GM04504 (cell line): ENCODE measurements at places on chromosomes 5 and 9.

GRCh38 chr5:10441083-10441991 is at the start of gene ROPN1L:
Gene ROPN1L (plus strand): TSS chr5:10441879. CDS start chr5:10442168, 289 bp downstream.
- DNase-seq = peak; percentile 75

DNA sequence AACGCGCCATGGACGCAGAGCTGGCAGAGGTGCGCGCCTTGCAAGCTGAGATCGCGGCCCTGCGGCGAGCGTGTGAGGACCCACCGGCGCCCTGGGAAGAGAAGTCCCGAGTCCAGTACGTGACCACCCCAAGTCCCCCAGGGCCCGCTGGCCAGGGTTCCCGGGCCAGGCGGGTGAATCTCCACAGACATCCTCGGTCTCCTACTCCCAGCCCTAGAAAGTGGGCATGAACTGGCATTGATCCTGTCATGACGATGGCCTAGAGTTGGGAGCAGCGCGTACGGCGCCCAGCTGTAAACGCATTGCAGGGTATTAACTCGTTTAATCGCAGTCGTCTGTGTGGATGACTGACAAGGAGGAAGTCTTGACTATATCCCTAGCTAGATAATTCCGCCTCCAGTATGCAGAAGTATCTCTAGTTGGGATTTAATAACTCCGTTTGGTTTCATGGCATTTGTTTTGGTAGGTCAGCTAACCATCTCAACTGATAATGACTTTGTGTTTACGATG is 293 bp downstream of the CENPP start:
- no peak for DNase-seq

- peak; percentile 88 for DNase-seq
Measured at GRCh38 chr5:32522429-32523143, 62.8 kb upstream of the SUB1 start.

DNA sequence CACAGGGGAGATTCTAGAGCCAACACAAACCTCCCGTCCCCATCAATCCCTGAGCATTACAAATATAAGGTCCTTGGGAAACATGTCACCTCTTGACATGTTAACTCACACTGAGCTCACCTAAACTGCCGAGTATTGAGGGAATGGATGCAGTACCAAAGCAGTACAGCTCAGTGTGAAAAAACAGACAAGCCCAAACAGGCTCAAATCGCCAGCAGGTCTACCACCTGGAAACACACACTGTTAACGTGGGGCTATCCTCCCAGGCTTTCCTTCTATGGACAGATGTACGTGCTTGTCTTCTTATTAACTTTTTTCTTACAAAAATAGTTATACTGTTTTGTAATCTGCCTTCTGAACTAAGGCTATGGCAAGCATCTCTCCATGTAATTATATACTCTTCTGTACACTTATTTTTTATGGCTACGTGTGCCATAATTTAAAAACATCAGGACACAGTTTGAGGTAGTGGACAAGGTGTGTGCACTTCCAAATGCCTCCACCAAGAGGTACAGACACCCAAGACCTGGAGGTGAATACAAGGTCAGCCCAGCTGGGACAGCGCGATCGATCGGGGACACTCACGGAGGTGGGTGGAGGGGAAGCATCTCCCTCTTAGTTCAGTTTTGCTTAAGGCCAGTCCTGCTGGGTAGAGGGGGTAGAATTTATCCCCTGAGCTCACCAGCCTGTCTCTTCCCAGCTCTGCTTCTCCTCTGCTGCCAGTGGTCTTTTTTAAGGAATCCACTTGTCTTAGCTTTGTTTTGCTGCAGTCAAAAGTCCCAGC is 76.5 kb downstream of the DAP start:
- DNase-seq = no peak

GRCh38 chr5:116564756-116565490 is 9.7 kb downstream of the SEMA6A start:
- DNase-seq = no peak

DNA sequence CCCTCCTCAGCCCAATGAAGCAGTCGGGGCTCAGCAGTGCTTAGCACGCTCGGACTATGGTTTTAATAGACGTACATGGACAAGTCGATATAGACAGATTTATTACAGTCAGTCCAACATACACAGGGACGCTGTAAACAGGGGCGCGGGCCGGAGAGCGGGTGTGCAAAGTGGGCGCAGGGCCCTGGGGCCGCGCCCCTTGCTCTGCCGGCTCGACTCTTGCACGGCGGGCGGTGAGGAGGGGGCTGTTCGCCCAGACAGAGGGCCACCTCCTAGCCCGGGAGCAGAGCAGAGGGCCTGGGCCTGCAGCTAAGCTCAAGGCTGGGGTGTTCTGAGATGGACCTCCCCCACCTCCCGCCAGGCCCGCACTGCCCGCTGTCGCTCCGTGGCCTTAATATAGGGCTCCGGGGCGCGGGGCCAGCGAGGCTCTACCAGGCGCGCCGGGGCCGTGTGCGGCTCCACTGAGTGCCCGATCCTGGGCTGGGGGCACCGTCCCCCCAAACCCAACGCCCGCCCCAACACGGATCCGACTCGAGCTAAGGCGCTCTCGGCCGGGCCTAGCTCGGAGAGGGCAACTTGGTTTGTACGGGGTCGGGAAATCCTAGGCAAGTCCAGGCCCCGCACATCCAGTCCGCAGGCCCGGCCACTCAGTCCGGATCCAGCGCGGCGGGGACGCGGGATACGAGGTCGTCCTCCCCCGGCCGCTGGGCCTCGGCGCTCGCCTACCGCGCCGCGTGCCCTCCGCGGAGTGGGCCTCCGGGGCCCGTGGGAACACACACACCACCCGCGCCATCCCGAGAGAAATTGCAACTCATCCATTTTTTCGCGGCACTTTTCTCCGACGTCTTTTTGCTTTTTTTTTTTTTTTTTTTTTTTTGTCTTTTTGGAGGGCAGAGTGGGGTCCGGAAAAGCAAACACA is 6.1 kb downstream of the PITX1 start:
- DNase-seq = no peak

- no peak for DNase-seq
Measured at GRCh38 chr5:9103290-9103689, 442.6 kb downstream of the SEMA5A start.

GRCh38 chr9:83665580-83666200 is 42.1 kb downstream of the UBQLN1 start:
- no peak for DNase-seq

GRCh38 chr9:3672399-3672798 is 146.6 kb upstream of the RFX3 start:
- no peak for DNase-seq

GRCh38 chr5:138489683-138490061 is 24.4 kb downstream of the EGR1 start:
- DNase-seq = no peak

DNA sequence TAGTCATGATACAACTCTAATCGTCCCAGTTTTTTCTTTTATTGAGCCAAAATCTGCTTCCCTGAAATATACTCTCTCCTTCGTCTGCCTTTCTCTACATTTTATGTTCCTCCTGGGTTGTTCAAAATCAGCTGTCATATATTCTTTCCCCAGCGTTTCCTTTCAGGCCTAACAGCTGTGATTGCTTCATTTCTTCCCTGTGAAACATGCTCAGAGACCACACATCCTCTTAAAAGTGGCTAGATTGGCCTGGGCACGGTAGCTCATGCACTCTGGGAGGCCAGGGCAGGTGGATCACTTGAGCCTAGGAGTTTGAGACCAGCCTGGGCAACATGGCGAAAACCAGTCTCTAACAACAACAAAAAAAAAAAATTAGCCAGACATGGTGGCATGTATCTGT is 25.1 kb downstream of the NFX1 start:
- no peak for DNase-seq

DNA sequence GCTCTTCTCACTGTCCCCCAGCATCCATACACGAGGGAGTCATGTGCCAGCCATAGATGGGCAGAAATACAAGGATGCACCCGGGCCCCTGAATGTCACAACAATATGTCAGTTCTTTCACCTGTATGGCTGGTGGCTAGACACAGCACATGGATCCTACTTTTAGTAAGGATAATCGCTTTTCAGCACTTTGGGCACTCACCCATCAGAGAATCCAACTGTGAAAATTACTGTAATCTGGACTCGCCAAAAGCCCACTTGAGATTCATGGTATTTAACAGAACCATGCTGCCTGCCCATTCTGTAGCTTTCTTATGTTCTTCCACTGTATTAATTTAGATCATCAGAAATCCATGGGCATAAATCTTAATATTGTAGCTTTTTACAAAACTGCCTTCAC is 124.8 kb downstream of the FRMD3 start:
- DNase-seq = no peak

DNA sequence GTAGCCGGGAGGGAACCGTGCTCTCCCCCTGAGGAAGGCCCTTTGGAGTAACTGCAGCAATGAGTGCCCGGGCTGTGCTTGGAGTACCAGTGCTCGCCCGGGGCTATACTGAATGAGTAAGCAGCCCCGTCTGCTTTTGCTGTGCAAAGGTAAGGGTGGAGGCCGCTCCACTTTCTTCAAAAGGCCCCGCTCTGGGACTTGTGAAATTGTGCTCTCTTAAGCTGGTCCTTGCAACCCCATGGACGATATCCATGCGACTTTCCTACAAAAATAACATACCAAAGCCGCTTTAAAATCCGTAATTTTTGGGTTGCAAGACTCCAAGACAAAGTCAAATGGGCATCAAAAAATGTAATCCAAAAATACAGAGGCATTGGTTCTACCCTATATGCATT is 578 bp upstream of the TNFAIP8 start:
- no peak for DNase-seq

- DNase-seq = peak; percentile 16
Measured at GRCh38 chr9:86924206-86924605, 23.1 kb downstream of the GAS1 start.

- no peak for DNase-seq
Measured at GRCh38 chr5:130555429-130555828, 609.6 kb downstream of the HINT1 start.

GRCh38 chr9:73230251-73230650 is 78.6 kb downstream of the ANXA1 start:
- DNase-seq = no peak

GRCh38 chr9:106502930-106503329 is 360.0 kb upstream of the ZNF462 start:
- no peak for DNase-seq
